Stimulated activated CD4-positive, alpha-beta T cell treated with anti-CD3 and anti-CD28 coated beads, Interleukin-12 subunit alpha, Interleukin-12 subunit beta, amount 100 ng/mL, for 24 hours (primary cell): ENCODE measurements at places on chromosomes 11 and 22.

DNA sequence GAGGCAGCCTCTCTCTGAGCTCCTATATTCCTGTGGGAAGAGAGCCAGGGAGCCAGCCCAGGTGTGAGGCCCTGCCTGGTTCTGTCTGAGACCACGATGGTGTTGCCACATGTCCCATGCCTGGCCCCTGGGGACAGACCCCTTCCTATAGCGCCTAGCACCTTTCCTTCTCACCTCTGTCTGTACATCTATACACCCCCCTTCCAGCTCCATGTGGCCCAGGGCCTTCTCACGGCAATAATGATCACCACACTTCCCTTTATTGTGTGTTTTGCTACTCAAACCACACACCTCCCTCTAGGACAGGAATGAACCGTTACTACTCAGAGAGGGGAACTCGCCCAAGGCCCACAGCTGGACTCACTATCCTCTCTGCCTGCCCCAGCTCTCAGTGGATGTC, 12.8 kb downstream of the CD82 start:
- DNase-seq = no peak

DNA sequence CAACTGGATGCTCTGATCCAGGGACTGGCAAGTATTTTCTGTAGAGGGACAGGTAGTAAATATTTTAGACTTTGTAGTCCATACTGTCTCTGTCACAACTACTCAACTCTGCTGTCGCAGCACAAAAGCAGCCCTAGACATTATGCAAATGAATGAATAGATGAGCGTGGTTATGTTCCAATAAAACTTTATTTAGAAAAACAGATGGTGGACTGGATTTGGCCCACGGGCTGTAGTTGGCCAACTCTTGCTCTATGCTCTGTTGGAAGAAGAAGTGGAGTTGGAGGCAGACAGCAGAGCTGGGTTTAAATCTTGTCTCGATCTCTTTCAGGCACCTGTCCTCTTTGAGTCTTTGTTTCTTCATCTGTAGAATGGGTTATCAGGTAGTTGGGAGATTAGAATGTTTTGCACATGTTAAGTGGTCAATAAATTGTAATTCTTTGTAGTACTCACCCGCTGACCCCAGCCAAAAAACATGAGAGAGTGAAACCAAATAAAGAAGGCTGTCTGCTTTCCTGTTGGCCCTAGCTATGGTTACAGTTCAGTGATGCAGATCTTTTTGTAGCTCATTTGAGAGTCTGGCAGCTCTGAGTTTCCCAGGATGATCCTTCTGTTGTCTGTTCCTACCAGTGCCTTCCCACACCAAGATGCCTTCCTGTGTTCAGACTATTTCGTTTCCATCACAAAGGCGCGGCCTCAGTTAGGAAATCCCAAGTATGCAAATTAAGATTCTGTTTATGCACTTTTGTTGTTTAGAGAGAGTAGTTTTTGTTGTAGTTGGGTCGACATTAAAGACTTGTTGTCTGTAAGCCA, 198.1 kb upstream of the SEZ6L start:
- no peak for DNase-seq

DNA sequence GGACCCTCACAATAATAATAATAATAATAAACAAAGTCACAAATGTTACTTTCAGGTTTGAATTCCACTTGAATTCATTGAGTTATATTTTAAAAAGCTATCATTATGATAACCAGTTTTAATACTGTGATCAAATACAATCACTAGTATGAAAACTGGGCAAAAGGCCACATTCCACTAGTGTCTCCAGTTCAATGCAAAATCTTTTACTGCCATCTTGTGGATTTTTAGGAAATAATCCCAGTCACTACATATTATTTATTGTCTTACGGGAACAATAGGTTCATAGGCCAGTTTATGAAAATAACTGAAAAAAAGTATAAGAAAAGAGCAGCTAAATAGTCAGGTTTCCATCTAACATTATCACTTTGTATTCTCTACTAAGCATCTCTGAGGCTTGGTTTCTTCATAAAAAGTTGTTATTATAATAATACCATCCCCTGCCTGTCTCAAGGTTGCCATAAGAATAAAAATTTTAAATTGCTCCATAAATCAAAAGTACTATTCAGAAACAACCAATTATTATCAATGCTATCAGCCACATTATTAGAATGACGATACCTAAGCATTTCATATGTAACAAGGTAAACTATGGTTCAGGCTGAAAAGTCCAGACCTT, 533.9 kb upstream of the CCDC90B start:
- no peak for DNase-seq

- DNase-seq = no peak
These were observed 14.0 kb downstream of the KDELR3 start for GRCh38 chr22:38481871-38482332.

DNA sequence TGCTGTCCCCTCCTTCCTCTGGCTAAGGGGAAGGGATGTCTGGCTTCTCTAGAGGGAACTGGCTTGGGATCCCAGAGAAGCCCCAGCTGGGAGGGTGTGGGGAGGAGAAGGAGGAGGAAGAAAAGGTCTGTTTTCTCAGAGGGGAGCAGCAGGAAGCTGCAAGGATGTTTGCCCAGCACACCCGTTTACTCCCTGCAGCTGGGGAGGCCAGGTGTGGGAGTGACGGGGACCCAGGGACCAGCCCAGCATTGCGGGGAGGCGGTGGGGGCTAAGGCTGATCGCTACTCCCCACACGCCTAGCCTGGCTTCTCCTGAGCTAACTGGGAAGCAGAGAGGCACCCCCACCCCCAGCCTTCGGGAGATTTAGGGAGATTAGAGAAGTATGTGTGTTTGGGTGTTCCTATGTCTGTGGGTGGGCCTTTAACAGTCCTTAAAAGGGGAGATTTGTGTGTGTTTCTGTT, 3.9 kb downstream of the CREB3L1 start:
- no peak for DNase-seq

GRCh38 chr11:11555208-11555607, 66.6 kb downstream of the GALNT18 start:
- no peak for DNase-seq

GRCh38 chr11:19735157-19735908, 22.7 kb downstream of the NAV2 start:
- no peak for DNase-seq

GRCh38 chr11:74417860-74418508, 19.8 kb upstream of the PGM2L1 start:
- DNase-seq = no peak

DNA sequence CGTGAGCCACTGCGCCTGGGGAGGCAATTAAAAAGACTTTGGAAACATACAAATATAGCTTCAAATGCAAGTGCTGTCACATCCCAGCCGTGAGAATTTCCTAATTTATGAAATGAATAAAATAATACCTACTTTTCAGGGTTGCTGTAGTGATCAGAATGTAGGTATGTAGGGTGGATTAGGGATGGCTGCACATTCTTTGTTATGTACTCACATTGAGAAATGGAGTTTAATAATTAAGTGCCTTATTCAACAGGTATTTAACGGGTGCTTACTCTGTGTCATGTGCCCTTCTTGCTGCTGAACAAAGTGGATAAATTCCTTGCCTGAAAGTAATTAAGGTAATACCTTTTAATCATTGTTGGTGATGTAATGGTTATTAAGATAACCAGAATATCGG, 37.0 kb downstream of the MMP7 start:
- DNase-seq = no peak

DNA sequence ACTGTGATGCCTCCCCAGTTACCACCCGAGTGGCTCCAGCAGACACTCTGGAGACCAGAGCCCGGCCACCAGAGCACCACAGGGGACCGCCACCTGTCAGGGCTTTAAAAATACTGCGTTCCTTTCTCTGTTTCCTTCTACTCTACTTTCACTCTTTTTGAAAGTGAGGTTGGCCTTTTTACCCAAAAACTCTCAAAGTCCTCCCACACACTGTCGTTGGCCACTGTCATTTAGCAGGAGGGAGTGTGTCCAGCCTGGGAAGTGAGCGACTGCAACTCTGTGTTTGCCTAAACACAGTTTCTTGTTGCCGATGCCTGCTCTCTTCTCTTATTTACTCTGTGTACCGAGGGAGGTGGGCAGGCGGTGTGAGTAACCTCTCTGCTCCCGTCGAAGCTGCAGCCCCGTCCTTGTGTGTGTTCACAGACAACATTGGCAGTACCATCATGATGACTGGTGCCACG, 90.8 kb upstream of the CLDN5 start:
- DNase-seq = no peak

- DNase-seq = no peak
These were observed 138.5 kb upstream of the HSD17B12 start for GRCh38 chr11:43541993-43542392.

DNA sequence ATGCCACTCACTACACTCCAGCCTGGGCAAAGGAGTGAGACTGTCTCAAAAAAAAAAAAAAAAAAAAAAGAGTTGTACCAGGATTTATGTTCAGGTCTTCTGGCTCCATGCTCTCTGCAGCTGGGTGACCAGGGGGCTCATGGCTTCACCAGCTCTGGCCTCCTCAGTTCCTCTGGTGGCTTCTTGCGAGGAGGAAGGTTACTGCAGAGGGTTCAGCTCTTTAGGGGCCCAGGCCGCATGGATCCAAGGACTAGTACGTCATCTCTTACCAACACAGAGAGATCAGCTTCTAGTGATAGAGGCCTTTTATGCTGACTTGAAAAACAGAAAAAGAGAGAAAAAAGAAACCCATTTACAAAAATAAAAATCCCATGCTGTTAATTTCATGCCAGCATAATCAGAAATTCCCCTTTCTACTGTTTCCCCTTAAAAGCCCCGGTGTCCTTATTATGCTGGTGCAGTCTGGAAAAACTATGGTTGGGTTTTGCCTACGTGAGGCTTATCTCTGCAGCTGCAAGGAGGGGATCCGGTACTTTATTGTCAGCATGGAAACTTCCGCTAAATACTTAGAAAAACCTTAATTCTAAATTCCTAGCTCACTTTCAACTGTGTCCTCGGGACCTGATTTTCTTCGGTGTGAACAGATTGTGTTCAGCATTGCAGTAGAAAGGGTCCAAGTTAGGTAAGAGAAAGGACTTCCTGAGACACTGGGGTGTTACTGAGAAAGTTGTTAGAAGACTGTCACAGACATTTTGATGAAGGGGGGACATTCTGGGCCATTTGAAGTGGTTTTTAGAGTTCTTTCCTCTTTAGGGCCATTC, 13.7 kb downstream of the ZBTB16 start:
- DNase-seq = no peak

- DNase-seq = no peak
These were observed 5.5 kb downstream of the MRPL49 start for GRCh38 chr11:65127473-65128181.

- DNase-seq = no peak
These were observed 445.6 kb downstream of the NTM start for GRCh38 chr11:131816051-131816450.

- no peak for DNase-seq
These were observed 395.0 kb downstream of the TENM4 start for GRCh38 chr11:79045800-79046304.

- no peak for DNase-seq
These were observed 52.6 kb downstream of the SWAP70 start for GRCh38 chr11:9716275-9717039.

DNA sequence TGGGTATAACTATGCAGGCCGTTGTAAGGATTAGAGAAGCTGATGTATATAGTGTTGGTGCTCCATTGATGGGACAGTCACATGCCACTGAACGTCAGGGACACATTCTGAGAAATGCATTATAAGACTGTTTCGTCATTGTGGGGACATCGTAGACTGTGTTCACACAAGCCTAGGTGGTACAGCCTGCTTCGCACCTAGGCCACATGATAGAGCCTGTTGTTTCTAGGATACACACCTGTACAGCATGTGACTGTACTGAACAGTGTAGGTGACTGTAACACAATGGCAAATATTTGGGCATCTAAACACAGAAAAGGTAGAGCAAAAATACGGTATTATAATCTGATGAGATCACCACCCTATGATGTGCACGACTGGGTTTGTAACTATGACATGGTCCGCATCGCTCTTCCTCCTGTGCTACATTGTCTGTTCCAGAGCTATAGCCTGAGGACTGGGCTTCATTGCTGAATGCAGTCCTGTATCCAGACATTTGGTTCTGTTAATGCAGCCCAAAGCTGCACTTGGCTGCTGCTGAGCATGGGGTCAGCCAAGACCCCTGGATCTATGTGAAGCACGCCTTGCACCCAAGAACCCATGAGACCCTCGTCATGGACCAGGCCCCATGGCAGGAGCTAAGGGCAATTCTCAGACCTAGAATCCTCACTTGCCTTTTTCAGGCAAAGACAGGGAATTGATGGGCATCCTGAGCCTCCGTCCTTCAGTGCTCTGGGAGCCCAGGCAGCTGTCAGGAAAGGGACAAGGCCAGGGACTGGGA, 51.1 kb upstream of the THY1 start:
- no peak for DNase-seq

DNA sequence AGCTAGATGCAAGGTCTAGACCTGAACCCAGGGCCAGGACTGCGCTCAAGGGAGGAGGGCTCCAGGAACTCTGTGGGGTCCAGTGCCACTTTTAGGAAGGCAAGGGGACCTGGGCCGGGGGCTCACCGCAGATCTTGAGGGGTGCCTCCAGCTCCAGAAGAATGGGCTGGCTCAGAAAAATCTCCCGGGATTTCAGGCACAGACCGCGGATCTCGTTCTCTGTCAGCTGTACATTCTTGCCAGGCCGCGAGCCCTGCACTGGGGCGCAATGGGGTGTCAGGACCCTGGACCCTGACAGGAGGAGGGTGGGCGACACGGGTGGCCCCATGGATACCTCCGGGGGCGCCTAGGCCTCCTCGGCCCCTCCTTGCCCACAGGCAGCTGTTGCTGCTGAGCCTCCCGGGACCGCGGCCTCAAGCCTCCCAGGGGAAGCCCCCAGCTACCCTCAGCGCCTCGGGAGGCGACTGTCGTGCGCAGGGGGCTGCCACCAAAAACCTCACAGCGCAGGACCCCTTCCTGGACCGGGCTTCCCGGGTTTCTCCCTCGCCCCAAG, 640 bp downstream of the PPP1CA start:
- DNase-seq = no peak

DNA sequence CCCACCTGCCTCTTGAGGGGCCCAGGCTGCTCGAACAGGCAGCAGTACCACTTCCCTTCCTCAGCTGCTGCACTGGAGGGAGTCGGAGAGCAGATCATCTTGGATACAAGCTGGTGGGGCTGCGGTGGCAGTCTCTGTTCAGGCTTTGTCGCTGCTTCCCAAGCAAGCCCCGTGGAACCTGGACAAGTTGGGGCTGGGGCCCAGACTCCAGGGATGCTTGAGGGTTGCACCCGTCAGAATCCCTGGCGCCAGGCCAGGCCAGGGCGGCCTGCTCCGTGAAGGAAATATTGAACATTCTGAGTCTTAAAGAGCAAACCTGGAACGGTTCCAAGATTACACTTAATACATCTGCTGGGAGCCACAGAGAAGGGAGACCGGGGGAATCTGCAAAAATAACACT, 310.1 kb upstream of the SORL1-AS1 start:
- no peak for DNase-seq
